BJ (cell line): ENCODE measurements at places on chromosomes 4 and X.

- no peak for DNase-seq
Observed at GRCh38 chr4:168334053-168334452, 15.5 kb upstream of the DDX60 start.

GRCh38 chr4:87410157-87410556, 12.2 kb upstream of the NUDT9 start:
- DNase-seq: no peak

DNA sequence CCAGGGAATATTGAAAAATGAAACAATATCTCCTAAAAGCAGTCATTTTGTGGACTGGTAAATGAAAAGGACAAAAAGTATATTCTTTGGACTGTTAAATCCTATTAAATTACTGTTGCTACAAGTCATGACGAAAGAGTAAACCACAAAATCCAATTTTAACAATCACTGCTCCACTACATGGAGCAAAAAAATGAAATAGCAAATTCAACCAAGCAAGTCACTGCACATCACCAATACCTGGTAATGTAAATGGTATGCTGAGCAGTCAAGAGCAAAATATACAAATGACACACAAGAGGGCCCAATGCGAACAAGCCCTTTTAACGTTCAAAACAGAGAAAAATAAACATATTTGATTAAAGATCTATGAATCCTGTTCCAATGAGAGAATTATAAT, 126.2 kb downstream of the KLHL13 start:
- DNase-seq: no peak

DNA sequence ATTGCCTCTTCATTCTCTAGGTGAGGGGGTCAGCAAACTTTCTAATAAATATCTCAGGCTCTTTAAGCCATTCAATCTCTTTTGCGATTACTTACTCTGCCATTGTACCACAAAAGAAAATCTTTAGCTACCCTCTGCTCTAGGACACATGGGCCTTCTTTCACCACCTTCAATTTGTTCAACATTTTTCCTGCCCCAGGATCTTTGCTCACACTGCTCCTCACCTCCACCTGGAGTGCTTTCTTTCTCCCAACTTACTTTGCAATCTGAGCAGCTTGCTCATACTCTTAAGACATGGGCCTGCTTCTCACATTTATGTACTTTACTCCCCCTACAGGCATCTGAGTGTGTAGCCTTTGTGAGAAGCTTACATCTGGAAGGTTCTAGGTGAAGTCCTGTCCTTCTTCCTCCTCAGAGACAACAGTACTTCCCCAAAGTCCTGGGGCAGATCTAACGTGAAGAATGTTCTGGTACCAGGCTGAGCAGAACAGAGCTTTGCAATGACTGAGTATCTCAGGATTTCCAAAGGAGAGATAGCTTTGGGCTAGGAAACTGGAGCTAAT, 55.0 kb upstream of the PRDM5 start:
- DNase-seq: peak; percentile 7

- DNase-seq: no peak
Observed at GRCh38 chrX:154294791-154295574, at the start of gene TEX28. Gene TEX28, minus strand, starts transcription at chrX:154295124. Its CDS starts 3,007 bp downstream, at chrX:154292117.

DNA sequence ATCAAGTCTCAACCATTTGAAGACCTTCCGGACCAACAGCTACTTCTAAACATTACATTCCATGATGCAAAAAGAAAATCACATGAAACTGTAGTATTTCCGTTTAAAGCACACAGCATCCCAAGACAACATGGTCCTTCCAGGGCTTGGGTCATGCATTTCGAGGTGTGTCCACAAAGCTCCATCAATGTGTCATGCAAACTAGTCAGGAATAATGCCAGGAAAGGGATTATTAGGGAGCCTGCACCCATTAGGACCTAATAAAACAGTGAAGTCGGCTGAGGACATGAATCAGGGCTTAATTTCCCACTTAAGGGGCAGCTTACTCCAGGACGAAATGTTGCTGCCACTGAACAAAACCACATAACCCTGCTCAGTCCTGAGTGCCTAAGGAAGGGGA, 177.9 kb downstream of the TSPAN5 start:
- DNase-seq: no peak

DNA sequence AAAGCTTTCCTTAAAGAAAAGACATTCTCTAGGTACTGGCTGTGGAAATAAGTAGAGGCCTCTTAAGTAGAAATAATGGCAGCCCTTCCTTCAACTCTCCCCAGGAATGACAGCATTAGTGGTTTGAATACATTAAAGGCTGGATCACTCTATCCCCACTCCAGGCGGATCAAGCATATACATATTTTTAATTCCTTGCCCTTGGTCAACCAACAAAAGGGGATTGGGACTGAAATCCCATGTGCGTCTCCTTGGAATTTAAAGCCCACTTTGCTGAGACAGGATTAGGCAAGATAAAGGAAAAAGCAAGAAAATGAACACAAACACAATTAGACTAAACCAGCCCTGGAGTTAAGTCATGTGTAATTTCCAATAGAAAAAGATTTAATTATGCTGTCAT, 391.3 kb downstream of the PPP1R2C start:
- DNase-seq: no peak

DNA sequence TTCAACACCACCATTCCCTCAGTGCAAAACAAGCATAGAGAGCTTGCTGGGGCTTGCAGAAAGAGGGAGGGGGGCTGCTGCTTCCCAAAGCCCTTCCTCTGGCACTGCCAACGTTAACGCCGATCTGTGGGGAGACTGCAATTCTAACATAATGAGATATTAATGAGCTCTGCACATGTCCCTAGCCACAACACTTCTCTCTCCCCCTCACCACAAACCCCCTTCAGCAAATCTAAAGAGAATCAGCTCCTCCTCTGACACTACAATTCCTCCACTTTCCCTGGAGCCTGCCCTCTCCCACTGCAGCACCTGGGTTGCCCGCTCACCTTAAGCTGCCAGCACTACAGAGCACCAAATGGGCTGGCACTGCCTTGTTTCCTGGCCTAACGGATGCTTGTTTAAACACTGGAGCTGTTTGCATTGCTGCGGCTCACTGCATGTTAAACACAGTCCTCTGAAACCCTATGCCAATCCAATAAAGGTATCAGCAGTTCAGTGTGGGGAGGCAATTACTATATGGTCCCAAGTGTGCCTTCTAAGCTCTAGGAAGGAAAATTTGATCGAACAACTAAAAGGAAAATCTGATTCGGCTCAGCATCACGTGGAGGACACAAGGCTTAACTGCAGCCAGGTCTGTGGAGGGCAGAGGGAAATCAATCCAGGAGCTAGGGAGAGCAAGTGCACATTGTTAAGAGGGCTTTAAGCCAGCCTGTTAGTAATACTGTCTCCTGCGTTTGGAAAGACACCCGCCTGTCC, 232.4 kb downstream of the MAML3 start:
- DNase-seq: no peak

DNA sequence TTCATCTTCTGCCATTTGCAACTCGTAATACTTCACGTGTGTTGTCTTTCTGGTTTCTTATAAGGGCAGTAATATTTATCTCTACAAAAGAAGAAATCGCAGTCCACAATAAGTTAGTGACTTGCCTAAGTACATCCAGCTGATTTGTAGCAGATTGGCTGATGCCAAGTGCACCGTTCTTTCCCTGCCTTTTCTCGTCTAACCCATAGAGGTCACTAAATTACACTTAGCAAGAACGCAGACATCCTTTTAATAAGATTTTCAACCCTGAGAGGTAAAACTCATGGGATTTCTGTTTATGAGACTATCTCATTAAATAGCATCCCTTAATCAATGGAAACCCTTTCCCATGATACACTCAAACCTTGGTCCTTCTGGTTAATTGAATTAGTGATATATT, 408.6 kb upstream of the ACTRT1 start:
- DNase-seq: no peak

GRCh38 chr4:83504503-83504902, 19.6 kb upstream of the ABRAXAS1 start:
- no peak for DNase-seq

DNA sequence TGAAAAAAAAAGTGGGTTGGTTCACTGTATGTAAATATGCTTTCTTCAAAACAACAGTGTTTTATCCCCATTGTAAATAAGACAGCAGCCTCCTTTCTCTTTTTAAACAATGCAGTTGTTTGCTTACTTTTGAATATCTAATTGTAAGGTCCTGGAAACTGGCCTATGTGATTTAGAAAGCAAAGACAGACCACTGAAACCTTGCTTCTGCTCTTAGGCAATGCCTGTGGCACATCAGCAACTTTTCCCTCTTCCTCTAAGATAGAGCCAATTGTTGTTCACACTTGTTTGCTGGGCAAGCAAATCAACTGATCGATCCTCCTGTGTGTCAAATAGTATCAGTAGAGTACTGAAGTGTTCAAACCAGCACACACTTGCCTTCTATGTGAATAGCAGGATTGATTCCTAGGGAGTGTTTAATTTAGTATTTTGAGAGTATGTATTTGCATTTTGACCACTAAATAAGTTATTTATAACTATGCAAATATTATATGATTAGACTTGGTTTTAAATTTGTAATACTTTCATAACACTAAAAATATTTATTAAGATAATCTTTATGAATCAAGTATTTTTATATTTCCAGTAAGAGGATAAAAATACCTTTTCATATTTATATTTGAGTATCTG, 55.4 kb upstream of the GRPR start:
- DNase-seq: no peak

- DNase-seq: no peak
Observed at GRCh38 chrX:867966-868647, 237.5 kb downstream of the SHOX start.

GRCh38 chr4:56048383-56048701, 99.6 kb downstream of the CEP135 start:
- DNase-seq: no peak

DNA sequence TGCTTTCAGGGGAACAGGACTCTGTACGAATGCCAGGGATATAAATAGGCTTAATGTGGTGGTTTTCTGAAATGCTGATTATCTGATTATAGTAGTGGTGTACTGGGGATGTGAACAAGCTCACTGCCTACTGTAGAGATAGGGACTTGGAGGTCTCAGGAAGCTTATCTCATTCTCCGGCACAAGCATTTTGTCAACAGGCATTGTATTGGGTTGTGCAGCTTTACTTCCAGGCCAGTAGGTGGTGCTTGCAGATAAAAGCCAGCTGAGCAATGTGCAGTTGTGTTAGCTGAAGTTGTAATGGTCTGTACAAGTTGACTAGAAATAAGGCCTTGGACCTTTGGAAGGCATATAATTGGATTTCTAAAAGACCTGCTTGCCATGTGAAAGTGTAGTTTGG, 49.5 kb upstream of the TMLHE start:
- DNase-seq: no peak

GRCh38 chr4:13938299-13938698, 310.8 kb upstream of the BOD1L1 start:
- no peak for DNase-seq

DNA sequence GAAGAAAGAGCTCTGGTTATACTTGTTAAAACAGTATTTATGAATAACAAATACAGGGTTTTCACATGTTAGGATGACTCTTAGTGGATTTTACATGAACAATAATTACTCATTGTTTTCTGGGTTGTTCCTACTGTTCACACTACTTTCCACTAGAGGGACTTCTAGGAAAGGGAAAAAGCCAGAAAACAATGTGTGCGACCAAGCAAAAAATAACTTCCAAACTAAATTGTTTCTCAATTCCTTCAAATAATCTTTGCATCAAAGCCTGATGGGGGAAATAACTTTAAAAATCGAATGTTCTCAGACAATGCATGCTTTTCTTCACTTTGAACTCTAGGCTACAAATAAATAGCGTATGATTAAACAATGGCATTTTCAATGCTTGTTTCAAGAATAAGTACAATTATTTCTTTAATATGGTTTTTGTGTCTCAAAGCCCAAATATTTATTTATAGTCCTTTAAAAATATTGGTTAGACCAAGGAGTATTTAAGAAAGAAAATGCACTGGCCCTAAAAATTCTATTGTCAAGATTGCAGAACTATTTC, 72.1 kb upstream of the ETNPPL start:
- DNase-seq: no peak

DNA sequence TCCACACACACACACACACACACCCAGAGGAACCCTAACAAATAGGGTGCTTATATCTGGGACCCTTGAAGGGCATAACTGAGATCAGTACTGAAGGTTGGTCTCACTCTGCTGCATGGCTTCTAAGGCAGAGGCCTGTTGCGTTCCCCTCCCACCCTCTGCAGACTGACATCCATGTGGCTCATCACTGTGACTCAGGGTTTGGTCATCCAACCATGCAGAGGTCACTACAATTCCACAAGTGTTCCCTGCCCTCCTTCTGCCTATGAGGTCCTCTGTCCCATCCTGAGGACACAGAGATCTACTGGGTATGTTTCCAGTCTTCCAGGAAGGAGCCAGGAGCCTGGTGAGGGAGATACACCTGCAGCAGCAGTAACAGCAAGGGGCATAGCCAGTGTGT, 55.8 kb downstream of the XAGE2 start:
- no peak for DNase-seq

DNA sequence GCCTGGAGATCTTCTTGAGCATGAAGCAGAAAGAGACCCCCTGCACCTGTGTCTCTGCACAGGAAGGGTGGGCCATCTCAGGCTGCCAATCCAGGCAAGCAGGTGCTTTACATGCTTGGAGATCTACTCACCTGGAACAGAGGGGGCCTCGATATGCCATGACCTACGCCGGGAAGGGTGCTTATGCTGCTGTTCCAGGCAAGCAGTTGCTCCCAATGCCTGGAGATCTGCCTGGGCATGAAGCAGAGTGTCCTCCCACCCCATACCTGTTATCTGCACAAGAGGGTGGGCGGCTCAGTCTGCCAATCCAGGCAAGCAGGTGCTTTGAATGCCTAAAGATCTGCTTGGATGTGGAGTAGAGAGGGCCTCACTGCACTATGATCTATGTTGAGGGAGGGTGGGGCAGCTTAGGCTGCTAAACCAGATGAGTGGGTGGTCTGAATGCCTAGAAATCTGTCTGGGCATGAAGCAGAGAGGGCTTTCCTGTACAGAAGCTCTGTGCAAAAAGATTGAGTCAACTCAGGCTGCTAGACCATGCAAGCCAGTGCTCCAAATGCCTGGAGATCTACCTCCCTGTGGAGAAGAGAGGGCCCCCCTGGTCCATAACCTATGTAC, 104.5 kb upstream of the QRFPR start:
- no peak for DNase-seq

GRCh38 chr4:186144198-186144945, 39.9 kb downstream of the FAM149A start:
- no peak for DNase-seq

DNA sequence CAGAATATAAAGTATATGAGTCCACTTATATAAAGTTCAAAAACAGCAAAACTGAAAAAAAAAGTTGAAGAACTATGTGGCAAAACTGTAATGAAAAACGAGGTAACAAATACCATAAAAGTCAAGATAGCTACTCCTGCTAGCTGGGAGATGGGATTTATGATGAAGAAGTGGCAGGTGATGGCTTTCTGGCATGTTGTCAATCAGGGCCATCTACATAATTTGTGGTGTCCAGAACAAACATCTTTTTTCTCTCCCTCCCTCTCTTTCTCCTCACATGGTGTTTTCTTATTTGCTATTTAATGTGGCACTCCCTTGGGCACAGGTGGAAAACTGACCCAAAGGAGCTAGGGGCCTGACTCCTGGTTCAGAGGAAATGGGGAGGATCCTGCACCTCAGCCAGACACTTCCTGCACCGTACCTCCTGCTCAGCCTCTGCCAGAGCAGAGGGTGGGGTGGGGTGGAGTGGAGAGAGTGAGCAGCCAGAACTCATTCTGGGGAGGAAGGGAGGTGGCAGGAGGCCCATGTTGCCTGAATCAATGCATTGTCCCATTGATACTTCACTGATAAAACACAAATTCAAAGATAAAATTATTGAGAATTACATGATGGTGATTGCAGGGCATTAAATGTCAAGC, 5.3 kb upstream of the SAP30 start:
- DNase-seq: no peak
